Natural killer cell treated with Interleukin-12 subunit alpha and Interleukin-12 subunit beta and Interleukin-15 and Interleukin-18, amount 100 ng/mL, for 72 hours (primary cell): ENCODE measurements at places on chromosomes 13 and 19. TPM values are rescaled to one million over a fixed set of nuclear protein-coding genes. Genes with fewer than 3 reads are reported as not detected.

The UNC13A gene
- total RNA-seq = not detected

The CPT1C gene
- total RNA-seq = 2.7 TPM

The LIG4 gene
- total RNA-seq = 21.8 TPM

The ZNF296 gene
- total RNA-seq = 5.0 TPM

The GRIK5 gene
- 1.0 TPM for total RNA-seq

The ZNF490 gene
- total RNA-seq = 12.5 TPM

The IFI30 gene
- 76.2 TPM for total RNA-seq

The USF2 gene
- total RNA-seq = 90.4 TPM

The ZNF784 gene
- 4.5 TPM for total RNA-seq

The MZF1 gene
- total RNA-seq = 28.8 TPM

The CEACAM1 gene
- total RNA-seq = 6.4 TPM

The SUGP2 gene
- 196 TPM for total RNA-seq

The LIM2 gene
- 2.1 TPM for total RNA-seq

The SYT5 gene
- not detected for total RNA-seq

The C19orf18 gene
- not detected for total RNA-seq

The C5AR2 gene
- 2.6 TPM for total RNA-seq

The KLK4 gene
- not detected for total RNA-seq

The MAMSTR gene
- 1.0 TPM for total RNA-seq

The AZU1 gene
- total RNA-seq = 0.36 TPM

The ANKLE1 gene
- 34.6 TPM for total RNA-seq

The ZNF135 gene
- 1.4 TPM for total RNA-seq

The EGLN2 gene
- 119 TPM for total RNA-seq

The FCGBP gene
- total RNA-seq = 6.6 TPM

The KIR2DL4 gene
- total RNA-seq = 4.2 TPM

The SUCLA2 gene
- total RNA-seq = 51.9 TPM

The SHISA7 gene
- total RNA-seq = not detected

The ZNF492 gene
- total RNA-seq = 1.4 TPM

The PCDH8 gene
- not detected for total RNA-seq

The STXBP2 gene
- total RNA-seq = 247 TPM

The UHRF1 gene
- total RNA-seq = 201 TPM

The LILRB2 gene
- 1.5 TPM for total RNA-seq

The DIAPH3 gene
- 27.8 TPM for total RNA-seq

The ATP4B gene
- not detected for total RNA-seq

The TSHZ3 gene
- total RNA-seq = 4.1 TPM

The SBK2 gene
- not detected for total RNA-seq

The HS6ST3 gene
- not detected for total RNA-seq

The VSIG10L gene
- total RNA-seq = 2.0 TPM

The GPR18 gene
- 13.0 TPM for total RNA-seq

The KIR2DL1 gene
- total RNA-seq = 11.4 TPM

The C19orf81 gene
- total RNA-seq = not detected

The CGB5 gene
- not detected for total RNA-seq

The PGLYRP1 gene
- total RNA-seq = not detected

The ERICH6B gene
- not detected for total RNA-seq

The NCR1 gene
- 253 TPM for total RNA-seq

The CEACAM5 gene
- total RNA-seq = not detected

The ELOF1 gene
- 95.1 TPM for total RNA-seq

The FUT3 gene
- not detected for total RNA-seq

The ZNF813 gene
- total RNA-seq = 6.2 TPM

The APOC1 gene
- not detected for total RNA-seq

The EBI3 gene
- total RNA-seq = 32.4 TPM

The SGCG gene
- not detected for total RNA-seq

The ZNF441 gene
- total RNA-seq = 11.9 TPM

The SRRM5 gene
- 1.1 TPM for total RNA-seq

The ZNF440 gene
- total RNA-seq = 20.1 TPM

The CACNG6 gene
- not detected for total RNA-seq

The CASP14 gene
- total RNA-seq = not detected

The PTPRS gene
- total RNA-seq = 0.17 TPM

The LHFPL6 gene
- 0.81 TPM for total RNA-seq
